ENCODE measurements at places on chromosomes 16 and 17.

GRCh38 chr16:66580605-66581209, 1.4 kb downstream of the CMTM2 start:
- DNase-seq = no peak

DNA sequence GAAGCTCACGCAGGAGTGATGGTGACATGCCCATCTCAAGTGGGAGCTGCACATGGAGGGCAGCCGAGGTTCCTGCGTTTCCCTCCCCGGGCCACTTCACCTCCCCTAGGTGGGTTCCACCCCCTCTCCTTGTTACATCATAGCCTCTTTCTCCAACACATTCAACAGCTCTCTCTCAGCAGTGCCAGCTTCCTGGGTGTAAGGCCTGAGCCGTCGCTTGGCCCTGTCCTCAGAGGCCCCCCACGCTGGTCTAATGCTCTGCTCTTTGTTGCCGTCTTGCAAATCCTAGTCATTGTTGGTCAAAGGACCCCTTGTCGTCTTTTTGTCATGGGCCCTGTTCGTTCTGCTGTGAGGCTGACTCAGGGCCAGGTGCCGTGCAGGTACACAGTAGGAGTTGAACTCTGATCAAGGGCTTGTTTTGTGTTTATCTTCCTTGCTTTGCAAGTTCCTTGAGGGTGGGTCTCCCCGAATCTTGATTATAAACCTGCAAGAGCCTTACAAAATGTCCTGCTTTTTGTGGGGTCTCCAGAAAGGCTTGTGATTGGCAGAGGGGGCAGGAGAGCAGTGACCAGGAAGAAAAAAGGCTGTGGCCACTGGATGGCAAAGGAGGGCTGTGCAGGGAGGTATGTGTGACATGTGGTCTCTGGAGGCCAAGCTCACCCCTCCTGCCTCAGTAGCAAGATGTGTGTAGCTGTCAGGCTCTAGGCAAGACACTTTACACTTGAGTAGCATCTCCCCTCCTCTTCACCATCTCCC, 136.6 kb downstream of the CCDC182 start:
- DNase-seq = no peak

GRCh38 chr16:84143784-84144199, 1.2 kb downstream of the HSDL1 start:
- DNase-seq = no peak

DNA sequence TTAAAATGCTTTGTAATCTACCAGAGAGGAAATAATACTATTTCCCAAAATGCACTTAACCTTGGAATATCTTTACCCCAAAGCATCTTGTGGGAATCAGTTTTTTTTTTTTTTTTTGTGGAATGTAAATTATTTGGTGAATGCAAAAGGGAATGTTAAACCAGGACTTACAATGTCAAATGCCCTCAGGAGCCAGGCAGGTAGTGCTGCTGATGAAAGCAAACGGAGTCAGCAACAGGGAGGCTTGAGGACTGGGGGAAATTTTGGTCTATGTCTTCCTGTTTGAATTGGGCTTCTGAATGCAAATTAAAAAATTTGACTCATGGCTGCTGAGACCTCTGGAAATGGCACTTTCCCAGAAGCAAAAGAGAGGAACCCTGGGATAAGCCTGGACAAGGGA, 96.5 kb upstream of the NLRP1 start:
- DNase-seq = no peak

GRCh38 chr16:12801511-12802042, 2.1 kb downstream of the CPPED1 start:
- no peak for DNase-seq

All from HuH-7.5 (cell line).